Activated CD8-positive, alpha-beta T cell treated with anti-CD3 and anti-CD28 coated beads, Interleukin-2, amount 10 ng/mL, durations not matched to agents 7 days and 5 days (primary cell): ENCODE measurements at places on chromosomes 1 and 21. TPM values are rescaled to one million over a fixed set of nuclear protein-coding genes. Genes with fewer than 3 reads are reported as not detected.

The PRAMEF18 gene
- total RNA-seq = not detected

DNA sequence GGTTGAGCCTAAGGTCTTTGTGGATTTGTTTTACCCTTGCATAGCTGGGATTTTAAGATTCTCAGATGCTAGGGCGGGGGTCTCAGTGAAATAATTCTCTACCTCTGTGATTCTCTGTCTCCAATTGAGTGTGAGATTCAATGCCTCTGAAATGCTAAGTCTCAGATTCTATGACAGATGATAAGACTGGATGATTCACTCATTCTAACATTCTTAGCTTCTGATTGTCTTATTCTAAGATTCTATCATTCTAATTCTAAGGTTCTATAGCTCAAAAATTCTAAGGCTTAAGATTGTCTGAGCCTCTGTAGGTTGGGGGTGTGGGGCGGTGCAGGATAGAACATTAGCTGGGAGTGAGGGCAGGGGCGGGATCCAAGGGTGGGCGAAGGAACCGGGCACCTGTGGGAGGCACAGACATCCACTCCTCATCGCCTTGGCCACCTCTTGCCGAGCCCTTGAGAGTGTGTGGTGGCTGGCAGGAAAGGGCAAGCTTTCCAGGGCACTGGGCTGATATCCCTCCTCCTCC, 29.5 kb downstream of the ADGRB2 start:
- no peak overlapping the region for H3K4me3 ChIP-seq
- H3K27ac ChIP-seq = no peak overlapping the region
- H3K4me1 ChIP-seq = peaks cover 4% of the 10 kb centered on the region
- H3K36me3 ChIP-seq = no peaks in the 10 kb centered on the region
- no peaks in the 10 kb centered on the region for H3K27me3 ChIP-seq

DNA sequence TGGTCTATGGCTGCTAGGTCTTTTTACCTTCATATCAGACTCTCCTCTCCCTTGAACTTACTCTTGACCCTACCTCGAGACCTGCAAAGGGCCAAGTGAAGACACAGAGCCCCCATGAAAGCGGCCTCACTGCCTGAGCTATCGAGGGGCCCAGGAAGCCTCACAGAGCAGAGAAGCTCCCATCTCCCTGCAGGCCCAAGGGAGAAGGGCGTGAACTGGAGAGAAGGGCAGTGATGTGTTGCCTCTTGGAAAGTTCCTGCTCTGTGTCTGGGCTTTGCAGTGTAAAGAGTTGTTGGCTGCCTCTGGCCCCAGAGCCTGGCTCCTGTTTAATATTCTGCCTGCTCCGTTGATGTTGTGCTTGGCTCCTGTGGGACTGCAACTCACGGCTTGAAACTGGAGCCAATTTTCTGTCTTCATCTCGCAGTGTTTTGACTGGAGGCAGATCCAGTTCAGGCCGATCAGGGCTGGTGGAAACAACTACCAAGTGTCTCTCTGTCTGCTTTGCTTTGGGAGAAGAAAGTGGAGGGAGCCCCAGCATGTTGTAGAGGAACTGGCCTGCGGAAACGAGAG, 4.3 kb downstream of the SERTAD4 start:
- H3K4me3 ChIP-seq = no peak overlapping the region
- H3K36me3 ChIP-seq = no peaks in the 10 kb centered on the region
- peaks cover 7% of the 10 kb centered on the region for H3K4me1 ChIP-seq
- no peak for DNase-seq
- H3K27me3 ChIP-seq = peaks cover 64% of the 10 kb centered on the region

DNA sequence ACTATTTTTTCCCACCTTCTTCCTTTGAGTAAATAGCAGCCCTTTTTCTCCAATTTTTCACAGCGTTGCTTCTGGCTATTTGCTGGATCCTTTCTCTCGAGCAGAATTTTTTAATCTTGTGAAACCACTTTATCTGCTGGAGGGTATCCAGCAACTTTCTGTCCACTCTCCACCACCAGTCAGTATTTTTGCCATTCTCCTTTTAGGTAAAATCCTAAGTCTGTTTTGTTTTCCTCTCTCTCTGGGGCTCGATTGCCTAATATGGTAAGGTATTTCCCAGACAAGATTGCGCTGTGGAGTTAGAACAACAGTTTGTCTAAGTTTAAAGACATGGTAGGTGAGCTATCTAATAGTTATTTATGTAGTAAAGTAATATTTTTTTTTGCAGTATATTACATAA, 156.9 kb downstream of the PPP1R12B start:
- H3K36me3 ChIP-seq = peaks cover 4% of the 10 kb centered on the region
- no peak for DNase-seq
- H3K27me3 ChIP-seq = no peaks in the 10 kb centered on the region
- H3K4me3 ChIP-seq = no peak overlapping the region

DNA sequence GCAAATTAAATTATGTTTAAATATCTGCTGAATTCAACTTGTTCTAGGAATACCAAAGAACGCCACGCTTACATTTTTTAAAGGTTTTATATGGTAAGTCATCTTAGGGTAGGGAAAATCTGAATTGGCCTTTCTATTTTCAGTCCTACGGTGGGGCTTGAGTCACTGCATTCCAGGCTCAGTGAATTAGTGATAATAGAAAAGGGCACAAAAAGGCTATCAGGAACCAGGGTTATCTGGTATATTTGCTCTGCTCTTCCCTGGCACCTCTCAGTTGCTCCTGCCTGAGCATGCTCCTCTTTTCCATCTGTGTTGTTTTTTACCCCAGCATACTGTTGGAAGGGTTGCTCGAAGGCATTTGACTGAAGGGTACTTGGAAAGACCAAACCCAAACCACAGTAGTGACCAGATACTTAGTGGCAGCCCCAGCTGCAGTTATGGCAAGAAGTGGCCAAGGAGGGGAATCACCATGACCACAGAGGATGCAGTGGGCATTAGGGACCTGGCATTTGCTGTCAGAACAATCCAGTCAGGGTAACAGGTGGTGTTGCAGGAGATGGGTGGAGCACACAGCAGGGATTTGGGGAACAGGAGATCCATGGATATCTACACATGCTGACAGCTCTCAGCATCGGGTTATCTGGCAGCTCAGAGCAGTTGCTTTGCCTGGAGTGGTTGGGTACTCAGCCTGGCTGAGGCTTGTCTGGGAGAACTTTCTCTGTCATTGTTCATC, 2.3 kb downstream of the OVAAL start:
- no peaks in the 10 kb centered on the region for H3K36me3 ChIP-seq
- no peak overlapping the region for H3K4me3 ChIP-seq
- peaks cover 34% of the 10 kb centered on the region for H3K27me3 ChIP-seq
- no peaks in the 10 kb centered on the region for H3K4me1 ChIP-seq
- DNase-seq = no peak

The LENEP gene
- total RNA-seq = 1.1 TPM

The FCAMR gene
- not detected for total RNA-seq

The RIMS3 gene
- 4.7 TPM for total RNA-seq

The NUF2 gene
- total RNA-seq = 75.2 TPM

- no peak for DNase-seq
- no peak overlapping the region for H3K27ac ChIP-seq
- no peaks in the 10 kb centered on the region for H3K4me1 ChIP-seq
- H3K4me3 ChIP-seq = no peak overlapping the region
- H3K27me3 ChIP-seq = no peaks in the 10 kb centered on the region
Measured at GRCh38 chr21:29538115-29538514, 239.4 kb downstream of the BACH1 start.

DNA sequence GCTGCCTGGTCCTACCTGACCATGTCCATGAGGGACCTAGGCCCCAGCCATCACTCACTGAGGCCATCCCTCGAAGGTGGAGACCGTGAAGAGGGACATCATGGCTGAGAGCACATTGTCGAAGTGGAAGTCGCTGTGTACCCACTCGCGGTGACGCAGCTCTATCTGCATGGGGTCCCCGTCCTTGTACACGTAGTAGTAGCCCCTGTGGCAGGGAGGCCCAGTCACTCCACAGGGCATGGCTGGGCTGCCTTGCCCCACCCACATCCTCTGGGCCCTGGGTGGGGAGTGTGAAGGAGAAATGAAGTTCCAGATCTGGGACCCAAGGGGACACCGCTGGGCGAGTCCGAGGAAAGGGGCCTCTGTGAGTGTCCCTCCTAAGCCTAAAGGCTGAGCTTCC, 38.4 kb upstream of the KIF21B start:
- H3K4me1 ChIP-seq = peaks cover 8% of the 10 kb centered on the region
- peaks cover 7% of the 10 kb centered on the region for H3K27me3 ChIP-seq
- H3K4me3 ChIP-seq = no peak overlapping the region
- no peaks in the 10 kb centered on the region for H3K36me3 ChIP-seq
- no peak for DNase-seq
- H3K27ac ChIP-seq = no peak overlapping the region

DNA sequence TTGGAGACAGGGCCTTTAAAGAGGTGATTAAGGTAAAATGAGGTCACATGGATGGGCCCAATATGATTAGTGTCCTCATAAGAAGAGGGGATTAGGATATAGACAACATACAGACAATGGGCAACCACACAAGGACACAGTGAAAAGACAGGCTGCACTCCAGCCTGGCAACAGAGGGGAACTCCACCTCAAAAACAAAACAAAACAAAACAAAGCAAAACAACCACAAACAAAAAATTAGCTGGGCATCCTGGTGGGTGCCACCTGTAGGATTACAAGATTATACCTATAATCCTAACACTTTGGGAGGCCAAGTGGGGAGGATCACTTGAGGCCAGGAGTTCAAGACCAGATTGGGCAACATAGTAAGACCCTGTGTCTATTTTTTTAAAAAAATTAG, 4.8 kb upstream of the MDM4 start:
- DNase-seq = no peak
- no peaks in the 10 kb centered on the region for H3K27me3 ChIP-seq
- no peak overlapping the region for H3K27ac ChIP-seq
- H3K4me3 ChIP-seq = no peak overlapping the region

GRCh38 chr1:112318698-112319370, 77.2 kb upstream of the CTTNBP2NL start:
- H3K27ac ChIP-seq = no peak overlapping the region
- H3K27me3 ChIP-seq = peaks cover 17% of the 10 kb centered on the region
- no peak overlapping the region for H3K4me3 ChIP-seq
- H3K4me1 ChIP-seq = no peaks in the 10 kb centered on the region
- no peak for DNase-seq

The FMO4 gene
- 1.4 TPM for total RNA-seq

The FCGR3A gene
- total RNA-seq = 0.50 TPM
